Activated naive CD4-positive, alpha-beta T cell (primary cell): ENCODE measurements at places on chromosomes 1 and 21.

DNA sequence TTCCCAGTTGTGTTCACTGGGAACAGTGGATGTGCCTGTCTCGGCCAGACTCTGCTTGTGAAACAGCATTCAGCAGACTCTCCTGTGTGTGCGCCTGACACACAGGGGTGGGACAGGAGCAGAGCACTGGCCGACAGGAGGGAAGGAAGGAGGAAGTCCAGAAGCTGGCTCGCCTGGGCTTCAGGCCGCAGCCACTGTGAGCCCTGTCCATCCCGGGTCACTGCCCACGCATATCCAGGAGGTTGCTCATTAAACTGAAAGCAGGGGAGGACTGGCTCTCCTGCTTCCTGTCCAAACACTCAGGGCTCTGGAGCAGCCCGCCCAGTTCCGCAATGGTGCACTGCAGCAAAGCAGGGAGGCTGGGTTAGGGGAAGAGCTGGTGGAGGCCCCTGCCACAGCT, 218.7 kb upstream of the VAMP3 start:
- DNase-seq: no peak

GRCh38 chr1:193348091-193348768, 161.8 kb upstream of the B3GALT2 start:
- no peak for DNase-seq

- peak; percentile 54 for DNase-seq
Observed at GRCh38 chr1:223845037-223845809, 524 bp downstream of the TP53BP2 start.

DNA sequence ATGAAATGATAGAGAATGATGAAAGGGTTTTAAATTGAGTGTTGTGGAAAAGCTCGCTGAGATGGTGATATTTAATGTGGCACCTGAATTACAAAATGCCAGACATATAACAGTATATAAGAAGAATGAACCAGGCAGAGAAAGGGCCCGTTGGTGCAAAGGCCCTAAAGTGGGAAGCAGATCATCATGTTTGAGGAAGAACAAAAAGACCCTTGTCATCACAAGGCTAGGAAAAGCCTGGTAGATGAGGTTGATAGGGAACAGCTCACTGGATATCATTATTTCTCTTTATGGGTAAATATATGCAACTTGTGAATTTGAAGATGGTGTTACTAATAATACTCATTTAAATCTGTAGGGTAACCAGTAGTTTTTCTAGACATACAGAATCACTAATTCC, 11.0 kb downstream of the RAP1A start:
- DNase-seq: no peak

DNA sequence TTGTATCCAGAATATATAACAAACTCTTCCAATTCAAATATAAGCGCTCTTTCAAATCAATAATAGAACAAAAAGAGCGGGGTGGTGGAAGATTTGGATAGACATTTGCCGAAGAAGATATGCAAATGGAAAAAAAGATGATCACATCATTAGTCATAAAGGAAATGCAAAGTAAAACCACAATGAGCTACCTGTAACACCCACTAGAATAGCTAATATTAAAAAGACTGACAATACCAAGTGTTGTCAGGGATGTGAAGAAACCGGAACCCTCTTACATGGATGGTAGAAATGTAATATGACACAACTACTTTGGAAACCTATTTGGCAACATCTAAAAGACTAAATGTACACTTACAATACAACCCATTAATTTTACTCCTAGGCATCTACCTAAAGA, 5.7 kb upstream of the TRAF5 start:
- DNase-seq: no peak

DNA sequence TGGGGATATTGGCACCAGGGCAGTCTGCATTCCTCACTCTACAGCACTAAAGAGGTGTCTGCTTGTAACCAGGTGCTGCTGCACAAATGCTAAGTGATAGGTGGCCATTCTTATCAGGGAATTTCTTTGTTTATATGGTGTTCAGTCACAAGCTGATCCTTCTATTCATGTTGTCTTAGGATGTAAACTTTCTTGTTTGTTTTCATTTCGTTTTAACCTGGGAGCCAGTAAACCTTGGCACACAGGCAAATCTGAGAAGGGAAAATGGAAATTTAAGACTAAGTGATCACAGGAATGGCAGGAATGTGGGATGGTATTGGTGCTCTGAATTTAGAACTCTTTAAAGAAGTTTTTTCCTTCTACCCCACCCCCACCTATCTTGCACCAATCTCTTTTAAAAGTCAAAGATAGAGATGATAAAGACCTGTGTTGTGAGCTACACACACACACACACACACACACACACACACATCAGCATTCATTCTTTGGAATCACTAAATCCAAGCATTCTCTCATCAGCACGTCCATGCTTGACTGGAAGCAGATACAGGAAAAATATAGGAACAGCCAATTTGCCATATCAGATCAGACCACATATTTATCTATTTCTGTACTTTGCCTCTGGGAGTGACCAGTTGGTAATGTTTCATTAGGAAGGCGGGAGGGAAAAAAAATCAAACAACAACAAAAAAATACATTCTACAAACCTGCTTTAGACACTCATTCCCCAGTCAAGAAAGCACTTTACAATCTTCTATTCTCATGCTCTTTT, 451.4 kb upstream of the ADGRL2 start:
- no peak for DNase-seq

- no peak for DNase-seq
Observed at GRCh38 chr1:8083739-8084484, 57.8 kb upstream of the ERRFI1 start.

- no peak for DNase-seq
Observed at GRCh38 chr1:67427465-67427864, 2.7 kb downstream of the SERBP1 start.

GRCh38 chr1:227941509-227942020, 6.2 kb downstream of the WNT9A start:
- no peak for DNase-seq
